ENCODE measurements at places on chromosomes 16 and 17.

- DNase-seq = no peak
Measured at GRCh38 chr17:65027305-65027704, 29.2 kb downstream of the GNA13 start.

GRCh38 chr17:14919631-14920213 lies 345.4 kb downstream of the PMP22 start:
- DNase-seq = no peak

GRCh38 chr17:77148077-77148939 lies 7.5 kb downstream of the SEC14L1 start:
- DNase-seq = no peak

- no peak for DNase-seq
Measured at GRCh38 chr17:77396610-77397009, 255.8 kb downstream of the SEC14L1 start.

- DNase-seq = no peak
Measured at GRCh38 chr17:7893187-7893880, 4.7 kb downstream of the CHD3 start.

- DNase-seq = peak; percentile 23
Measured at GRCh38 chr16:11410376-11411058, 65.3 kb downstream of the RMI2 start.

GRCh38 chr17:1179818-1180742 lies at the start of gene ABR:
ABR (minus strand) TSS chr17:1179981; CDS start chr17:1179727, 254 bp downstream.
- DNase-seq = no peak

GRCh38 chr17:43832168-43832975 lies 574 bp downstream of the MPP3 start:
- DNase-seq = no peak

DNA sequence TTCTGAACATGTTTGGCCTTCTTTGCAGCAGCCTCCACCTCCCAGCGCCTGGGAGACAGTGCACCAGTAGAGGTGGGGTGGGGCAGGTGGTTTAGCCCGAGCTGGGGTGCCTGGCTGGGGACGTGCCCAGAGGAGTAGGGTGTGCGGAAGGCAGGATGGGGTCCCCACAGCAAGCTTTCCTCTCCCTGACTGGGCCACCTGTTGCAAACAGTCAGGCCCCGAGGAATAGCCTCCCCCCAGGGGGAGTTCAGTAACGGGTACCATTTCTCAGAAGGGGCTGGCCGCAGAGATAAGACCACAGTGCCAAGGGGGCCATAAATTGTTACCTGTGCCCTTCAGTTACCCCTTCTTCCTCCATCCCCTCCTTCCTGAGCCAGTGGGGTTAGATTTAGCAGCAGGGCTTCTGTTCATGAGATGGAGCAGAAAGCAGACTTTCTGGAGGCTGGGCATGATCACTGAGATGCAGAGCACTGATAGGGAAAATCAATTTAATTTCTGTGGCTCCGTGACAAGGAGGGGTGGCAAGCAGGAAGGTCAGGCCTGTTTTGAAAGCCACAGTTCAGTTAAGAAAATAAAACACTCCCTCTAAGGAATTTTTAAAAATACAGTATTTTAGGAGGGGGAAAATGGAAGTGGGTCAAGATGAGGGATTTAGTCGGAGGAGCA lies 181.9 kb downstream of the MSI2 start:
- no peak for DNase-seq

GRCh38 chr16:87338155-87338765 lies 21.1 kb upstream of the C16orf95 start:
- DNase-seq = no peak

DNA sequence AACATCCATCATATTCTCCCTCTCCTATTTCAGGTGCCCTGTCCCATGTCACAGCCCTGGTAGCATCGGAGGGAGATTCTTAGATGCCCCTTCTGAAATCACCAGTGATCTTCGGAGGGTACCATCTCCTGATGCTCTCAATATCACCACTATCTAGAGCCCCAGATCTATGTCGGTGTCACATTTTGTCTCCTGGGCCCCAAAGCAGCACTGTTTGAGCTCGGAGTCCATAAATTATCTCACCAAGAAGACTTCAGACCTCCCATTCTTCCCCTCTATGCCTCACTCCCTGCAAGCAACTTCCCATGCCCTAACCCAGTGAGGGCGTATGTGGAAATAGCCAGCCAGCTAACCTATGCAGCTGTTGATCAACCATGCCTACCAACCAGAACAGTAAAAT lies 51.5 kb upstream of the NLK start:
- DNase-seq = no peak

DNA sequence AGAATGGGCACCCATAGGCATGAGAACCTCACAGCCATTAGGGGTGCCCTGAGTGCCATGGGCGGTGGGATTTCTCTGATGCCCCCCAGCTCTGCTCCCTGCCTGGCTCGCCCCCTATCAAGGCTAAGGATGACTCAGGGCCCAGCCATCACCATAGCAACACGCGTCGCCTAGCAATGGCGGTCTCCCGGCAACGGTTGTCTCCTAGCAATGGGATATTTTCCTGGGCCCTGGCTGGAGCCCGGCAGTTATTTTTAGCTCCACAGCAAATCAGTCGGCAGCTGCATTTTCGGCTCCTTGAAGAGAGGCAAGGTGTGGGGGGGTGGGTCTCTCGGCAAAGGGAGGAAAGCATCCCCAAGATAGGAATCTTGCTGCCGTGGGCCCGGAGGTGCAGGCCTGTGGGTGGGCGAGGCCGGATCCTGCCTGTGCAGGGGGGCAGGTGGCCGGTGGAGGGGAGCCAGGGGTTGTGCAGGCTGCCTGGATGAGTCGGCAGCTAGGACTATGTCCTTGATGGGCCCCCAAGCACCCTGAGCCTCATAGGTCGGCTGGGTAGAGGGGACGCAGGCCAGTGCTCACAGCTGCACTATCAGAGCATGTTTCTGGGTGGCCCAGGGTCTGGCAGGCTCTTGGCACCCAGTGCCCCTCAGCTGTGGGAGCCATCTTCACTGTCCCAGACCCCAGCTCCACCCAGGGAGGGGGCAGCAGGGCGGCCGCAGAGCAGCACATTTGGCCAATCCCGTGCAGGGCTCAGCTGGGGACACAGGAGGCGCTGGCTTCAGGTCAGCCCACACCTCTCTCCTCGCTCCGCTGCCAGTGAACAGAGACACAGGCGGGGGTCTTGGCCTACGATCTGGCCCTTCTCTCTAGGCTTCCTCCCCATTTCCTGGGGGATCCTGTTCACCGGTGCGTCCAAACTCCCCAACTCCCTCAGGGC lies 4.2 kb upstream of the FBXL16 start:
- DNase-seq = no peak

DNA sequence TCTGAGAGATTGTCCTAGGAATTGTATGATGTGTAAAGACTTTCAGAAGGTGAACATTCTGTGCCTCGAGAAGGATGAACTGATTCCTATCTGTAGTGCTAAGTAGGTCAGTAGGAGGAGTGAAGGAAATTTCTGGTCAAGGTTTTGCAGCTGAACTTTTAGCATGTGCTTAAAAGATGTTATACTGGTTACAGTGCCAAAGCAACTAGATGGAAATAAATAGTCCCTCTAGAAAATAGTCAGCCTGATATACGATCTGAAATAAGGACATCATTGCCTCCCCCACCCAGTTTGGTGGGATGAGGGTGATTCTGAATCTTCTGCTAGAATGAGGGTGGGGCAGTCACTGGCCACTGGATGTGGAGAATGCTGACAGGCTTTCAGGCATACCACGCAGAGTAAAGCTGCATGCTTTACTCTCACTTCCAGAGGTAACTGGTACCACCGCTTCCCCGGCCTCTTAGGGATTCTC lies 57.2 kb upstream of the VPS4A start:
- DNase-seq = no peak

DNA sequence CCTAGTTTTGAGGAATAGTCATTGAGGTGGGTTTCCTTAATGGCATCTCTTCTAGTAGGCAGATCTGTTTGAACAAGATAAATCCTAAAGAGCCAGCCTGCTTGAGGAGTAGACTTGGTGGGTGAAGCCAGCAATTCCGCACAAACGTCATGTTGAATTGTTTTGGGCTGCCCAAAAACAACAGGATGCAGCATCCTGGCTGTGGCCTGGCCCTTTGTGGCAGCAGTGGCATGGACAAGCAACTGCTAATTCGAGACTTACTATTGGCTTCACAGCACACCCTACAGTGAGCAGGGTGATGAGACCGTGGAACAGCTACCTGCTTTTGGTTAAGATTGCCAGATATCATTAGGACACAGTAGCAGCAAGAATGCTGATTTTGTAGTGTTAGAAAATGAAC lies 9.3 kb upstream of the VPS4A start:
- DNase-seq = no peak

- DNase-seq = no peak
Measured at GRCh38 chr17:27522028-27522635, 65.9 kb downstream of the KSR1 start.

Measured in thoracic aorta (tissue), 2 donors.